ENCODE measurements at places on chromosomes 1 and 21. TPM values are rescaled to one million over a fixed set of nuclear protein-coding genes. Genes with fewer than 3 reads are reported as not detected.

- DNase-seq, result no peak
Measured at GRCh38 chr1:167824163-167824794, 89.7 kb downstream of the ADCY10 start.

The CNR2 gene
- not detected for total RNA-seq

The TFB2M gene
- total RNA-seq, result 14.1 TPM

The TRAF3IP3 gene
- 1.4 TPM for total RNA-seq

DNA sequence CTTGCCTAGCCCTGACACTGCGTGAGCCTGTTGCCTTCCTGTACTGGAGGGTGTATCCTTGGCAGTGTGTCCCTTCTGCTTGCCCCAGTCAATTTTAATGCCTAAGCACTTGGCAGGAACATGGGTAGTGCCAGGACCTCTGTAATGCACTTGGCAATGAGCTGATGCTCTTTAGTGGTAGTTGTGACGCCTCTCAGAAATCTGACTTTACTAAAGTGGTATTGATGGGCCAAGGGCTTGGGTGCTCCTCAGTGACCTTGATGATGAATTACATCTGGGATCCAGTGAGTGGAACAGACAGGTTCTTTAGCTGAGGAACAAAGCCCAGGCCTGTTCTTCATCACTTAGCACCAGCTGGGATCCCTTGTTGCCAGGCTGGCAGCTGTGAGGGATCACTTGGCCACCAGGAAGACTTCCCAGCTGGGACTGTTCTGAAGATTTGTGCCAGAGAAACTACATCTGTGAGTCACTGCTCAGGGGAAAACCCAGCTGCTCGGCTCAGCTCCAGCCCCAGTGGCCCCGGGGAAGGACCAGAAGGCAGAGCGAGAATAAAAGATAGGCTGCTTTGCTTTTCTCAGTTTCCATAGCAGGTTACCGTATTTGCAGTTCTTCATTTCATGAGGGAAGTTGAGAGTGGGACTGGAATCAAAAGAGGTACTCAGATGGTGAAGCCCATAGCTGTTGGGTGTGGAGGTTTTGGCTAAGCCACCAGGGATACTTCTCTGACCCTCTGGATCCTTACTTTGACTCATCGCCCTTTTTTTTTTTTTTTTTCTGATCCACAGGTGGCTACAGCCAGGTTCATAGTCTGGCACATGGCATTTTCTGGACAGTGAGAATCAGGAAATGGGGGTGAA, 28.5 kb upstream of the KCNA2 start:
- DNase-seq, result no peak

- DNase-seq, result no peak
Measured at GRCh38 chr1:113765306-113766230, 6.3 kb upstream of the PHTF1 start.

The CYYR1 gene
- 3.6 TPM for total RNA-seq

The S100A7A gene
- total RNA-seq, result not detected

- DNase-seq, result no peak
Measured at GRCh38 chr21:35340273-35340672, 291.2 kb upstream of the RUNX1 start.

DNA sequence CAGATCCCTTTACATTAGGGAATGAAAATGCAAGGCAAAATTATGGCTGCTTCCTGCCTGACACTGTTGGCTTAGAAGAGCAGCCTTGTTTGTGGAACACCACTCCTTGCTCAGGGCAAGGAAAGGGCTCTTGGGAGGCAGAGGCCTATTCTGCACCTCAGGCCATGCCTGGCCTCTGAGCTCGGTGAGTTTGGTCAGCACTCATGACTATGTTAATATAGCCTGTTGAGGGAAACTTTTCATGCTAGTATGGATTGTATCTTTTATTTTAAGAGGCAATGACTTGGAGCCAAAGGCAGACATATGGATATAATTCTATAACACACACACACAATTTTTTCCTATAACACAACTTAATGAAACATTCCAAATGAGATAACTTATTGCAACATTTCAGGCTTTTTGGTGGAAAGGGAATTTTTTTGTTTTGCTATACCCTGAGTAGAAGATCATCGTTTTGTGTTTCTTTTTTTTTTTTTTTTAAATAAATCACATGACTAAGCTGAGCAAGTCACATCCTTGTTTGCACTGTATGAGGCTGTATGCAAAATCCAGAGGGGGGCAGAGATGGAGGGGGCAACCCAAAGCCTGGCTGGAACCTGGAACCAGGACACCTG, 5.6 kb upstream of the YRDC start:
- DNase-seq, result no peak

DNA sequence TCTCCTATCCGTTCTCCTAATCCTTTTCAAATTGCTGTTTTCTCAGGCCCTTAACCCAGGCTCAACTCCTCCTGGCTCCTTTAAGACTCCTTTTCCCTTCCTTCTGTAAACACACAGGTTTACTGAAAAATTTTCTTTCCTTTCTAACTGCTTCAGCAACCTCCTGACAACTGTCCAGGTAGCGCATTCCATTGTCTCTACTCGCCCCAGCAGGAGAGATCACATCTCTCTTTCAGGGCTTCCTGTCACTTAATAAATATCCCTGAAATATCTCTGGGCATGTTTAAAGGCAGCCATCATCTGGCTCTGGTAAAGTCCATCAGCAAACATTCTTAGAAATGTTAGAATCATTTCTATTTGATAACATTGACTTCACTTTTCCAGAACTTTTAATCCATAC, 211.2 kb upstream of the PTBP2 start:
- no peak for DNase-seq

GRCh38 chr21:37670883-37671282, 245.4 kb downstream of the KCNJ6 start:
- no peak for DNase-seq

The SPRR3 gene
- total RNA-seq, result not detected

- DNase-seq, result peak; percentile 31
Measured at GRCh38 chr1:30919025-30919881, 10.7 kb upstream of the SDC3 start.

GRCh38 chr1:218711884-218712674, 366.9 kb downstream of the TGFB2 start:
- peak; percentile 48 for DNase-seq

- no peak for DNase-seq
Measured at GRCh38 chr1:53244141-53244540, 5.8 kb upstream of the MAGOH start.

The GBP1 gene
- total RNA-seq, result 11.1 TPM

The GPR25 gene
- total RNA-seq, result not detected

DNA sequence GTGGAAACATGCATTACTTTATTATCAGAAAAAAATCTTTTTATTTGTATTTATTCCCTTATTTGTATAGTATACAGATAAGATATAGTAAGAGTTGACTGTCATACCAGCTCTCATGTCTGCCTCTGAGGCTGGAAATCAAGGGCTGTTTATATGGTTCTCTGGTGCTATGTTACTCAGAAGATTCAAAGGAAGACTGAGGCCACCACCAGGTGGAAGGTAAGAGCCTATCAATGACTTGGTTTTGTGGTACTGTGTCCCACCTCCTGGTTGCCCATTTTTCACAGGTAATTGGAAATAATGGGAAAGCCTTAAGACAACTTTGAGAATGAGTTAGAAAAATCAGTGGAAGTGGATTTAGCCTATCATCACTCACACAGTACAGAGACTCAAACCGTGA, 342.1 kb downstream of the DSCAM start:
- DNase-seq, result no peak

- peak; percentile 83 for DNase-seq
Measured at GRCh38 chr1:205998457-205999241, 4.5 kb downstream of the RAB7B start.

DNA sequence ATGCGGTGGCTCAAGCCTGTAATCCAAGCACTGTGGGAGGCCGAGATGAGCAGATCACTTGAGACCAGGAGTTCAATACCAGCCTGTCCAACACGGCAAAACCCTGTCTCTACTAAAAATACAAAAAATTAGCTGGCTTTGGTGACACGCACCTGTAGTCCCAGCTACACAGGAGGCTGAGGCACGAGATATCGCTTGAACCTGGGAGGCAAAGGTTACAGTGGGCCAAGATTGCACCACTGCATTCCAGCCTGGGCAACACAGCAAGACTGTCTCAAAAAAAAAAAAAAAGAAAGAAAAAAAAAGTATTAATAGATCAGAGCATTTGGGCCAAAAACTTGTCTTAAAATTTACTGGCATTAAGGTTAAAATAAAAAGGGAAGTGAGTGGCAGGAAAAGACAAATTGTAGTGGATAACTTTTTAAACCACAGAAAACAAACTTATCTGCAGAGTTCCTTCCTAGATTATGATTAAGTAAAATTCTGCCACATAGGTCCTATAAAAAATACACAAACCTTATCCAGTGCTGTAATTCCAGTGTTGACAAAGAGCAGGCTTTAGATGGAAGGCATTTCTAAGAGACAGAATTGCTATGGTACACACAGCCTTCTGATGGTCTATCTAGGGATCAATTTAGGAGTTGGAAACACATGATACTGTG, 53.3 kb downstream of the EIF4G3 start:
- no peak for DNase-seq

GRCh38 chr1:36492491-36492890, 9.8 kb upstream of the CSF3R start:
- DNase-seq, result no peak

The DISC1 gene
- total RNA-seq, result 1.8 TPM

DNA sequence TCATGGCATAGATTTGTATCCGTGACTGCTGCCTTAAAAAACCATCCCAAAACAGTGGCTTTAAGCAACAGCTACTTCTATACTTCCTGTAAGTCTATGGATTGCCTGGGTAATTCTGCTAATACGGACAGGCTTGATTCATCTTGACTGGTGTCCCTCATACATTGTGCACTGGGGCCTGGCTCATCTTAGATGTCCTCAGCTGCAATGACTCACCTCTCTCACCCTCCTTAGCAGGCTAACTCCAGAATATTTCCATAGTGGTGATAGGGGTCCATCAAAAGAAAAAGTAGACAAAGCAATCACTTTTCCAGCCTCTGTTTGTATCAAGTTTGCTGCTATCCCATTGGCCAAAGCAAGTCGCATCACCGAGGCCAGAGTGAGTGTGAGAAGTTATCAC, 409.1 kb upstream of the KAZN start:
- DNase-seq, result no peak

DNA sequence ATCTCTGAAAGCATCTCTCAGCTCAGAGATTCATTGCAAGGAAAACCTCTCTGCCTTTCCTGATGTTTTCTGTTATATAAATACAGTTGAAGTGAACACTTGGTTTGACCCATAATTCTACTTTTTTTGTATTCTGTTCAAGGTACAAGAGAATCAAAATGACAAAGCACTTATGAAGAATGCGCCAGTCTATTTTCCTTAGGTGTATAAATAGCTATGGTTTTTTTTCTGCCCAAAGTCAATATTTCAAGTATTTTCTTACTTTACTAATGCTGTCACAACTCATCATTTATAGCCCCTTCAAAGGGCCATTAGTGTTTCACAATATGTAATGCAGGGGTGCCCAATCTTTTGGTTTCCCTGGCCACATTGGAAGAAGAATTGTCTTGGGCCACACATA, 142.5 kb upstream of the C1orf105 start:
- DNase-seq, result no peak

The FOXJ3 gene
- total RNA-seq, result 13.7 TPM

DNA sequence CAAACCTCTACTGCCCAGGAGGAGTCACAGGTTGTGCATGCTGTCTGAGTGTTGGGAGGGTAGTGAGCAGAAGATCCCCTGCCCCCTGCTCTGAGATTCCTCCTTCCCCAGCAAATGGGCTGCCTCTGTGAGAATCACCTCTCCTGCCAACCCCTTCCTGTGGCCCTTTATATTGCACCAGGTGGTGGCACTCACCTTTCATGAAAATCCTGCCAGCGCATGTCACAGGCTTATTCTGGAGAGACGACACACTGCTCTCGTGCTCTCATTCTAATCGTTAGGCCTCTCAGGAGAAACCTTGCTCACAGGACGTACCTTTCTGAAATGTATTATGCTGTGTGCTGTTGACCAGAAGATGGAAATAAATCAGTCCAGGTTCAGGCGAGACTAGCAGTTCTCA, 113.7 kb downstream of the RGL1 start:
- DNase-seq, result no peak

The NAXE gene
- 51.2 TPM for total RNA-seq

DNA sequence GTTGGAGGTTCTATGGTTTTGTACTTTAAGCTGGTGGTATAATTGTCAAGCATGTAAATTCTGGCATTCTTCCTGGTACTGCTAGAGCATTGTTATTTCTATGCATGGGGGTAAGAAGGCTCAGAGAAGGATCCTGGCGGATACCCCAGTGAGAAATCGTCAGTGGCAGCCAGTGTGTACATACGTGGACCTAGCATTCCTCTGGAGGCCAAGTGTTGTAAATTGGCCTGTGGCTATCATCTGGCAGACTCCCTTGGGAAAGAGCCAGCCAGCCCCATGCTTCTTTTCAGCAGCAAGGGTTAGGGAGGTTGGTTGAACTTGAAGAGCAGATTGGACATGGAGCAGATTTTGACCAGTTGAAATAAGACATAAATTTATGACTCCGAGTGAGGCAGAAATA, 5.2 kb upstream of the AGO3 start:
- peak; percentile 76 for DNase-seq

GRCh38 chr1:47901001-47901575, 96.1 kb downstream of the TRABD2B start:
- DNase-seq, result no peak

GRCh38 chr1:201260236-201260590, 23.1 kb upstream of the PKP1 start:
- DNase-seq, result no peak

The AKNAD1 gene
- not detected for total RNA-seq

The SMCP gene
- total RNA-seq, result not detected

GRCh38 chr1:155591770-155592169, 18.2 kb upstream of the MSTO1 start:
- DNase-seq, result no peak

- no peak for DNase-seq
Measured at GRCh38 chr1:115199416-115200132, 110.3 kb upstream of the TSPAN2 start.

- peak; percentile 87 for DNase-seq
Measured at GRCh38 chr1:56444960-56445646, 134.3 kb downstream of the PLPP3 start.

The YIPF1 gene
- 18.3 TPM for total RNA-seq

- DNase-seq, result no peak
Measured at GRCh38 chr1:52305417-52306226, 60.4 kb downstream of the CC2D1B start.

- DNase-seq, result no peak
Measured at GRCh38 chr1:151693057-151693651, 23.4 kb downstream of the CELF3 start.

DNA sequence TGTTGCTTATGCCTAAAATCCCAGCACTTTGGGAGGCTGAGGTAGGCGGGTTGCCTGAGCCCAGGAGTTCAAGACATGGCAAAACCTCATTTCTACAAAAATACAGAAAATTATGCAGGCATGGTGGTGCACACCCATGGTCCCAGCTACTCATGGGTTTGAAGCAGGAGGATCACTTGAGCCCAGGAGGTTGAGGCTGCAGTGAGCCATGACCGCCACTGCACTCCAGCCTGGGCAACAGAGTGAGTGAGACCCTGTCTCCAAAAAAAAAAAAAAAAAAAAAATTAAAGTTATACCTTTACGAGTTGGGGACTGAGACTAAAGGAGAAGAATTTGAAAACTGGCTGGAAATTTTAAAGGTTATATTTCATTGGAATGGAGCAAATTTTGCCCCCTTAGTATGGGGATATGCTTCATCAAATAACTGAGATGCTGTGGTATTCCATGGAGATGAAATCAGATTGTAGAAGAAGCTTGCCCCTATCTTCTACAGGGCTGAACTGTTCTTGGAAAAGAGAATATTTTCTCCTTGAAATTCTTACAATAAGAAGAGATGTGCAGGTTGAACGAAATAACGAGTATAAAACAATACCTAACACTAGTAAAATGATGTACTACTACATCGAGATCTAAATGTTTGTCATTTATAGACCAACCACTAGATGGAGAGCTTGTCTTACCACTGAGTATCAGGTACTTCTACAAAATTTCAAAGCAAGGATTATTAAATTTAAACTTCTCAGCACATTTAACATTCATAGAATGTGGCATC, 34.9 kb upstream of the SCYL3 start:
- no peak for DNase-seq
